ENCODE measurements at places on chromosomes 6 and 20.

- DNase-seq, result no peak
Observed at GRCh38 chr6:170212051-170212756, 78.7 kb downstream of the DLL1 start.

DNA sequence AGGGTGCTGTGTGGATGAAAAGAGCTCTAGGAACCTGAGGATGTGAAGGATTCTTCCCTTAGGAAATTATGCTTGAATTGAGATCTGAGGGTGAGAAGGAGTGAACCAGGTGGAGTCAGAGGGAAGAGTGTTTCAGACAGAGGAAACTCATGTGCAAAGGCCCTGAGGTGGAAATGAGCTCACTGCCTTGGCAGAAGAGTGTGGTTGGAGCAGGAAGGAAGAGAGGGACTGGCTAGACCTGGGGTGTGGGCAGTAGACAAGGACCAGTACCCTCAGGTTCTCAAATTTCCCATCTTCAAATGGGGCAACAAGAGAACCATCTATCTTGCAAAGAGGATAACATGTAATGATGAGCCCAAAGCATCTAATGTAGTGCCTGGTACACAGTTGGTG is 24.0 kb upstream of the GTSF1L start:
- no peak for DNase-seq

GRCh38 chr20:49320460-49320859 is 42.6 kb upstream of the ZNFX1 start:
- no peak for DNase-seq

- no peak for DNase-seq
Observed at GRCh38 chr20:33022289-33022688, 9.2 kb upstream of the BPIFB6 start.

DNA sequence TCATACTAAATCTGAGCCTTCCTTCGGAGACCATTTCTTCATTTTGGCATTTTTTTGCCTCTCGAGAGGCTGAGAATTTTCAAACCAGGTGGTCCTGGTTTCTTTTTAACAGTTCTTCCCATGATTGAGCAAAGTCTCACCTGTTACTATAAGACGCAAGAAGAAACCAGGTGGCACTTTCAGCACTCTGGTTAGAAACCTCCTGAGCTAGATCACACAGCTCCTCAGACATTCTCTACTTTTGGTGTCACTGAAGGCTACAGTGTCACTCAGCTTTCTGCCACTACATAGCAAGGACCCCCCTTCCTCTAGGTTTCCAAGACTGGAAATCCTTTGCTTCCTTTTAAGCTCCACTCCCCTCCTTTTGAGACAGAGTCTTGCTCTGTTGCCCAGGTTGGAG is 7.3 kb downstream of the IFNGR1 start:
- DNase-seq, result no peak

GRCh38 chr20:49340161-49340966 is 62.5 kb upstream of the ZNFX1 start:
- no peak for DNase-seq

- DNase-seq, result peak; percentile 40
Observed at GRCh38 chr6:16413399-16413798, 175.0 kb downstream of the GMPR start.

DNA sequence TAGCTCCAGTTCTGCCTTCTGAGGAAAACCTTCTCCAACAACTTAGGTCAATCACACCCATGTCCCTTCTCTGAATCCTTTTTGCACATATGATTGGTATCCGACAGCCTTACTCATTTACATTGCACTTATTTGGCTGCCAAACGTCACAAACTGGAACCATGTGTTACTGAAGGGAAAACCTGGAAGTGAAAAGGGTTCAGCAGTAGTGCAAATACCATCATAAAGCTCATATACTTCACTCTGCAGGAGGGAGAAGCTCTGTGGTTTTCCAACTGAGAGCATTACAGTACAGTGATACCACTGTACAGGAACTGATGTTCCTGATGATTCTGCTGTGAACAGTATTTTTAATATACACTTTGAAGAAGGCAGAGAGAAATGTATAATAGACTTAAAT is 87.8 kb downstream of the SLC16A10 start:
- DNase-seq, result no peak

DNA sequence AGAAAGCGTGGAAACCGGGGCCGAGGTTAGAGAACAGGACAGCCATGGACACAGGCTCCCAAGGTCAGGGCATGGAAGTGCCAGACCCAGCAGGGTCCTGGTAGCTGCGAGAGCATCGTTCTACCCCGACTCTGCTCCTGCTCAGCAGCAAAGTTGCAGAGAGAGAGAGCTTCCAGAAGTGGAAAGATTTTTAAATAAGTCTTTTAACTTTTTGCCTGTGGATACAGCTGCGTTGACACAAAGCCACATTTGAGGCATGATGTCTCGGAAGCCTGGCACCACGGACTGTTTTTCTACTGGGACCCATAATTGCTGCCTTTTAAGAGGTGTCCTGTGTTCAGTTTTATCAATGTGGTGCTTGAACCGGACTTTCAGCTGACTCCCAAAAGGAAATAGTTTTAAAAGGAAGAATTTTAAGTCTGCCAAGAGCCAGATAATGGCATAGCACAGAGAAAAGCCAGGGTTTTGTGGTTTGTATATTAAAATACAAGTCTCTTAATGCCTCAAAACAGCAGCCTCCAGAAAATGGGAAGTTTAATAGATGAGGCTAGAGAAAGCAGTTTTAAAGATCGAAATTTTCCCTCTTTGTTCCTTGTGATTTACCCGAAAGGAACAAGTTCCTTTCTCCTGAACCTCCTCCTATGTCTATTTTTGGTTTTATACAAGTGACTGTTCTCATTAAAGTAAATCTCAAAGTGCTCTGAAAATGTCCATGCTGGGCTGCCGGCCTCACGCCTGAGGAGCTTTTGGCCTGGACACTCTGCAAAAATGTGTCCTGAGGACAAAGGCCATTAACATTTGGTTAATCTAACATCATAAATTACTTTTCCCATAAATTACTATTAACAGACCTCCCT is 91.5 kb downstream of the RIN2 start:
- DNase-seq, result no peak

- DNase-seq, result no peak
Observed at GRCh38 chr20:50715694-50716093, 15.7 kb upstream of the PARD6B start.

DNA sequence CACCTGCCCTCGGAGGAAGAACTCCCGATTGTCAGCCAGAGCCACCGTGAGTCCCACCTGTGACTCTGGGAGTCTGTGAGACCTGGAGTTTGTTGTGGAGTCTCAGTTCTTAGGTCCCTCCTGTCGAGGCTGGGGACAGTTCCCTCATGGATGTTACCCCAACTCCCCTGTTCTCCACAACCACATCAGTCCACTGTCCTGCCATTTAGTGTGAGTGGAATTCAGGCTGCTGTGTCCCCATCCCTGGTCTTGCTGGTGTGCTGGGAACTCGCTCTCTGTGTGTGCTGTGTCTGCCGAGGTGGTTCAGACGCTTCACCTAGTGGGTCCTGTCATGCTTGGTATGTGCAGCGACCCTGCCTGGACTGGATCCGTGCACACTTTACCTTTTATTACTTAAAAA is 163.2 kb downstream of the DTNBP1 start:
- no peak for DNase-seq

- DNase-seq, result no peak
Observed at GRCh38 chr20:23115822-23116221, 29.7 kb upstream of the CD93 start.

DNA sequence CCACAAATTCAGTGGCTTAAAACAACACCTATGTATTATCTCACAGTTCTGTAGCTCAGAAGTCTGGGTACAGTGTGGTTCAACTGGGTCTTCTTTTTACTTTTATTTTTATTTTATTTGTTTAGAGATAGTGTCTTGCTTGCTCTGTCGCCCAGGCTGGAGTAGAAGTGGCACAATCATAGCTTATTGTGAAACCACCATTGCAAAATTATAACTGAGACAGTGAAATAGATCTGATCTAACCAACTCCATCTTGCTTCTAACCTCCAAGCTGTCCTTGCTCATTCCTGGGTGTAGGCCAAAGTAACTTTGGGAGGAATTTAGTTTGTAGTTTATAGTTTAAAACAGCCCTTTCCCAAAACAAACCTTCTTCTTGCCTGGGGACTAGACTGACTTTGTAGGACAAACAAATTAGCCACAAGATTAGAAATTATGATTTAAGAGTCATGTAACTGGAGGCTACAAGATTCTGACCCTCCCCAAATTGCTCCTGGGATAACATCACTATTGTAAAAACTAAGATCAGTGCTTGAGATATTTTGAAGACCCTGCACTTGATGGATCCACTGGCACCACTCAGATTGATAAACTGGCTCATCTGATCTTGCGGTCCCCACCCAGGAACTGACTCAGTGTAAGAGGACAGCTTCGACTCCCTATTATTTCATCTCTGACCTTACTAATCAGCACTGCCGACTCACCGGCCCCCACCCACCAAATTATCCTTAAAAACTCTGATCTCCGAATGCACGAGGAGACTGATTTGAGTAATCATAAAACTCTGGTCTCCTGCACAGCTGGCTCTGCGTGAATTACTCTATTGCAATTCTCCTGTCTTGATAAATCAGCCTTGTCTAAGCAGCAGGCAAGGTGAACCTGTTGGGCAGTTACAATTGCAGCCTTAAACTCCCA is 193.4 kb upstream of the CDYL start:
- DNase-seq, result no peak

- no peak for DNase-seq
Observed at GRCh38 chr6:219641-220198, 72.6 kb upstream of the DUSP22 start.

DNA sequence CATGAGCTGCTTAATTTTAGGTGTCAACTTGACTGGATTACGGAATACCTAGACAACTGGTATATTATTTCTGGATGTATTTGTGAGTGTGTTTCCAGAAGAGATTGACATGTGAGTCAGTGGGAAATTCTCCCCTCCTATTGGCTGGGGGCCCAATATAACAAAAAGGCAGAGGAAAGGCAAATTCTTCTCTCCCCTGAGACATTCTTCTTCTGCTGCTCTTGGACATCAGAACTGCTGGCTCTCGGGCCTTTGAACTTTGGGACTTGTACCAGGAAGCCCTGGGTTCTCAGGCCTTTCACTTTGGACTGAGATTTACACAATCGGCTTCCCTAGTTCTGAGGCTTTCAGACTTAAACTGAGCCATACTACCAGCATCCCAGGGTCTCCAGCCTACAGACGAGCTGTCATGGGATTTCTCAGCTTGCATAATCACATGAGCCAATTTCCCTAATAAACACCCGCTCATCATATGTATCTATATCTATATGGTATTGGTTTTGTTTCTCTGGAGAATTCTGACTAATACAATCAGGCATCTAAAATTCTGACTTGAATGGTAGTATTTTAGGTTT is 7.6 kb upstream of the BTN3A3 start:
- no peak for DNase-seq

- DNase-seq, result no peak
Observed at GRCh38 chr20:36218380-36219064, 17.8 kb upstream of the AAR2 start.

DNA sequence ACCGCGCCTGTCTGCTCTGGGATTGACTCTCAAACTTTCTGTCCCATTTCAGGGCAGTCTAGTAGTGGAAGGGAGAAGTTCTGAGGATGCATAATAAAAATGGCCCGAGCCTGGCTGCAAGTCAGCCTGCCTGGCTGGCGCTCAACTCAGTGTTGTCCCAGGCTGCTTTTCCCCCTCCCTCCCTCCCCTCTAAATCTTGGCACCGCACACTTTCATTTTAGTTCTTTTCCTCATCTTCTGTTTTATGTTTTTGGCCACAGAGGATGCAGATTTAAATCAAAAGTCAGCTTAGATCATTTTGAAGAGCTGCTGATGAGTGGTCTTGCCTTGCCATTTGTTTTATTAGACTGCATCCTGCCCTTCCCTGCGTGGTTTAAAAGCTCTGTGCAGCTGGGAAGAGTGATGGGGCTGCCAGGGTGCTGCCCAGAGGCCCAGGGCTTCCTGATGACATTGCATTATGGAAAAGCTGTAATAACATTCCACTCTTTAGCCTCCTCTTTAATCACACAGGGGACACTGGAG is 6.5 kb upstream of the UQCC2 start:
- DNase-seq, result no peak

- DNase-seq, result no peak
Observed at GRCh38 chr6:22910370-22910769, 341.0 kb downstream of the HDGFL1 start.

DNA sequence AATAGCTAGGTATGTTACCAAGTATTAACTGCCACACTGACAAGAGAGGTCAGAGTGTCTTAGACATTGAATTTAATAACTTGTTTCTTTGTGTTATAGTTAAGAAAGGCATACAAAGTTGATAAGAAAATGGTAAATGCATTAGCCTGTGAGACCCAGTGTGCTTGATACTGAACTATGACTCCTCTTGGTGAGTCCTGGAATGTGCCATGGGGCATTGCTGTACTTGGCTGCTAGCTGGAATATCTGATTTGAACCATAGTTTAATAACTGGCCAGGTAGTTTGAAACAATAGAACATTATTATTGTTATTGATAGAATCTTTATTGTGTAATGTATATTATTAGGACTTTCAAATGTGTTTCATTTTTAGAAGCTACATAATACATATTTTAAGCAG is 70.0 kb downstream of the ZFAND3 start:
- DNase-seq, result no peak

GRCh38 chr6:151014404-151015100 is 149.1 kb downstream of the MTHFD1L start:
- DNase-seq, result peak; percentile 34

DNA sequence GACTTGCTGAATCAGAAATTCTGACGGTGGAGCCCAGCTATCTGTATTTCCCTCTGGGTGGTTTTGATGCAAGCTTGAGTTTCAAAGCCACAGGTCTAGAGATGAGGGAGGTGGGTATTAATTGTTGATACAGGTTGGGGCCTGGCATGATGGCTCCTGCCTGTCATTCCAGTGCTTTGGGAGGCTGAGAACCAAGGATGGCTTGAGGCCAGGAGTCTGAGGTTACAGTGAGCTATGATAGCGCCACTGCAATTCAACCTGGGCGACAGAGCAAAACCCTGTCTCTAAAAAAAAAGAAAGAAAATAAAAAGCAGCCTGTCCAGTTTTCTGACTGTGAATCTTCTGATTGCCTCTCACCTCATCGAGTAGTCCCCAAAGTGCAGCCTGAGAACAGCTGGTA is 184.8 kb upstream of the SASH1 start:
- DNase-seq, result no peak

DNA sequence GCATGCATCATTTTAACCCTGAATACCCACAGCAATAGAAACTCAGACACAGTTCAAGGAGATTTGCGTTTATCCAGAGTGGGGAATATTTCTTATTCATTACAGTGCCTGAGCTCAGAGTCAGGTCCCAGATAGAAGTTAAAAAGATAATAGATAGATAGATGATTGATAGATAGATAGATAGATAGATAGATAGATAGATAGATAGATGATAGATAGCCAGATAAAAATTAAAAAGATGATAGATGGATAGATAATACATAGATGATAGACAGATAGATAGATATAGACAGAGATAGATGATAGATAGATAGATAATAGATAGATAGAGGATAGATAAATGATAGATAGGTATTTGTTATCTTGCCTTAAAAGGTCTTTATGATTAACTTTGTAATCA is 184.7 kb downstream of the MYLK4 start:
- no peak for DNase-seq

DNA sequence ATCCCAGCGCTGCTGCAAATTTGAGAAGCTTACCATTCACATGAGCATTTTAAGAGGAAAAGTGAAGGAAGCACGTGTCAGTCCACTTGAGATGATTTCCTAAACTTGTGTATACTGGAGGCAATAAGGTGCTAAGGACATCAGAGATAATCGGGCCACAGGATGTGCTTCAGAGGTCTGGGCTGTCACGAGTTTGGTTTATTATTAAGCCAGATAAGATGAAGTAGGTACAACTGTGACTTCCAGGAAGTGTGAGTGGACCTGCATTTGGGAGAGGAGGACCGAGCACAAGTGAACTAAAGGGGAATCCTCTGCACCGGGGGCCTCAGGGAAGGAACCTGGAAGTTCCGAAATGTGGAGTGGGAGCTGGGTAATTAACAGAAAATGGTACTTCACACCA is 1.4 kb downstream of the SAMD5 start:
- DNase-seq, result no peak

Measured in central memory CD4-positive, alpha-beta T cell (primary cell).